Activated naive CD4-positive, alpha-beta T cell treated with Interleukin-2 at 50 U/mL for 16 hours (primary cell): ENCODE measurements at places on chromosomes 6 and 20.

DNA sequence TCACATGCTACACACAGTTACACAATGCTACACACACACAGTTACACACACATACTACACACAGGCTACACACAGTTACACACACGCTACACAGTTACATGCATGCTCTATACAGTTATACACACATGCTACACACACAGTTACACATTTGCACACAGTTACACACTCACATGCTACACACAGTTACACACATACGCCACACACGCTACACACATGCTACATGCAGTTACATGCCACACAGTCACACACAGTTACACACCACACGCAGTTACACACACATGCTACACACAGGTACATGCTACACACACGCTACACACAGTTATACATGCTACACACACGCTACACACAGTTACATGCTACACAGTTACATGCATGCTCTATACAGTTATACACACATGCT lies 15.6 kb downstream of the MYT1 start:
- DNase-seq, result no peak

- DNase-seq, result no peak
Measured at GRCh38 chr20:7346562-7346961, 579.1 kb downstream of the BMP2 start.

GRCh38 chr6:43673444-43674084 lies 14.0 kb downstream of the MRPS18A start:
- no peak for DNase-seq

DNA sequence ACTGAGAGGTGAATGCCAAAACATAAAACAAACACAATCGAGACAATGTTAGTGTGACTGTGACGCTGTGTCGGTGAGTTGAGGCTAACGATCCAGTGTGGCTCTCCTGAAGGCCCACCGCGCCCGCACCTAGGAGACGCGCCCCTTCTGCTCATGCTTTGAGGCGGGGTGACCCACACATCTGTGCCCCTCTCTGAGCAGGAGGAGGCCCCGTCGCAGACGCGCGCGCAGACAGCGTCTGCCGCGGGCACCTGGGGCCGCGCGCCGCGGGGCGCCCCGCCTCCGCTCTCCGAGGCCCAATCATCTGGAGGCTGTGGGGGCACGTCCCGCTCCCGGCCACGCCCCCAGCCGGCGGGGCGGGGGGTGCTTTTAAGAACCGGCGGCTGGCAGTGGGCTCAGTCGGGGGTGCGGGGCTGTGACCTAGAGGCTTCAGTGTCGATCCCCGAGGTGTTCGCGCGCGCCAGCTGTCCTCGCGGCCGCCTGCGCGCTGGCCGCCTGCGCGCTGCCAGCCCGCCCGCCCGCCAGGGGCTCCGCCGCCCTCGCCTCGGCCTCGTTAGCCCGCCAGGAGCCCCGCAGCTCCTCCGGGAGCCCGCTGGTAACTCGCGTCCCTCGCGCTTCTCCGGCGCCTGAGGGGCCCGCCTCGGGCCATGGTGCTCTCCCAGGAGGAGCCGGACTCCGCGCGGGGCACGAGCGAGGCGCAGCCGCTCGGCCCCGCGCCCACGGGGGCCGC lies at the start of gene SLC16A10:
Gene SLC16A10 (plus strand): TSS at position 398 of the 730 bp plus-strand sequence. CDS start 250 bp downstream, at position 648.
- peak; percentile 74 for DNase-seq

DNA sequence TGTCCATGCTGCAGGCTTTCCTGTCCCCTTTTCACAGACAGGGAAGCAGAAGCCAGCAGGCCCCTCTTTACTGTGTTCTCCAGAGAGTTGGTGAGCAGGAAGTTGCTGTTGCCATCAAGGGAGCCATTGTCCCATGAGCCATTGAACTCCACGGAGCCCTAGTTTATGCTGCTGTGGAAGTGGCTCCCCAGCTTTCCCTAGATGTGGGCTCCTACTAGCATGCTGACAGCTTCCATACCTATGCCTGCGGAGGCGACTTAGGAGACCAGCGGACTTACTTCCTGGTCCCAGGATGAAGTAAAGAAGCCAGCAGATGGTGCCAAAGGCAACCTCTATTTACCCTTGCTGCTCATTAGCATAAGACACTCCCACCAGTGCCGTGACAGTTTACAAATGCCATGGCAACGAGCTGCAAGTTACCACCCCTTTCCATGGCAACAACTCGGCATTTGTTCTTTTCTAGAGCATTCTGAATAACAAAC lies 30.8 kb upstream of the FKBP1A start:
- no peak for DNase-seq

- no peak for DNase-seq
Measured at GRCh38 chr6:137217801-137218472, 1.2 kb downstream of the IFNGR1 start.

- DNase-seq, result no peak
Measured at GRCh38 chr20:39638731-39639130, 676.6 kb downstream of the DHX35 start.

GRCh38 chr6:140253096-140253495 lies 878.6 kb upstream of the CITED2 start:
- no peak for DNase-seq

GRCh38 chr6:105199711-105200110 lies 19.9 kb upstream of the POPDC3 start:
- no peak for DNase-seq

DNA sequence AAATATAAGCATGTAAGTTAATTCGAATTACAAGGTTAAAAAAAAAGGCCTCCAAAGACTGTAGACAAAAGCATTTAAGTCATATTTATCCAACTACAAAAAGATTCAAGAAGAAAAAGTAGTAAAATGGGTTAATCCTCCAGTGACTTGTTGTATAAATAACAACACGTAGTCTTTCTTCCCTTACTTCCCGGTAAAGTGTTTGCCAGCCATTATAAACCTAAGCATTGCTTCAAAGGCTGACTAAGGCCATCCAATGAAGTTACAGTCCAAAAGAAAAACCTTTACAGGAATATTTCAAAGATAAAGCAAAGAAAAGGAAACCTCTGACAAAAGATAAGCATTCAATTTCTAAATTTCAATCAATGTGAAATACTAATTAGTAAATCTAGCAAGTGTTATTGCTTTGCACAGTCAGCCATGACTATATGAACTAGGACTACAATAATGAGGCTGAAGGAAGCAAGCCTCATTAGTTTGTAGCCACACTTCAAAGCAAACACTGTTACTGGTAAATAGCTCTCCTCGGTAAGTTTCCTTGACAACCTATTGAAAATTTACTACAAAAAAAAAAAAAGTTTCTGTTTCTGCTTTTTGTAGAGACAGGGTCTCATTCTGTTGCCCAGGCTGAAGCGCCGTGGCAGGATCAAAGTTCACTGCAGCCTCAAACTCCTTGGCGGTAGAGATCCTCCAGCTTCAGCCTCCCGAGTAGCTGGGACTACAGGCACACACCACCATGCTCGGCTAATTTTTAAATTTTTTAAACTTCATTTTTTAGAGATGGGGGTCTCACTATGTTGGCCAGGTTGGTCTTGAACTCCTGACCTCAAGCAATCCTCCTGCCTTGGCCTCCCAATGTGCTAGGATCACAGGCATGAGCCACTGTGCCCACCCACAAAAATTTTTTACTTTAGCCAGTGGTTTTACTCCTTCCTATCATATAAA lies 46.0 kb downstream of the NUDT3 start:
- DNase-seq, result no peak

- no peak for DNase-seq
Measured at GRCh38 chr6:10315034-10315433, 99.8 kb downstream of the TFAP2A start.
